ENCODE measurements at places on chromosomes 5 and 9. TPM values are rescaled to one million over a fixed set of nuclear protein-coding genes. Genes with fewer than 3 reads are reported as not detected.

The IFNK gene
- not detected for total RNA-seq

The ACTBL2 gene
- total RNA-seq, result 0.45 TPM

The HSD17B3 gene
- total RNA-seq, result 1.2 TPM

The IFNA21 gene
- not detected for total RNA-seq

The GDNF gene
- not detected for total RNA-seq

Data from Calu3 (cell line).